ENCODE measurements at places on chromosomes 11 and 22.

- no peak for DNase-seq
Observed at GRCh38 chr22:21980547-21980946, 2.0 kb downstream of the TOP3B start.

DNA sequence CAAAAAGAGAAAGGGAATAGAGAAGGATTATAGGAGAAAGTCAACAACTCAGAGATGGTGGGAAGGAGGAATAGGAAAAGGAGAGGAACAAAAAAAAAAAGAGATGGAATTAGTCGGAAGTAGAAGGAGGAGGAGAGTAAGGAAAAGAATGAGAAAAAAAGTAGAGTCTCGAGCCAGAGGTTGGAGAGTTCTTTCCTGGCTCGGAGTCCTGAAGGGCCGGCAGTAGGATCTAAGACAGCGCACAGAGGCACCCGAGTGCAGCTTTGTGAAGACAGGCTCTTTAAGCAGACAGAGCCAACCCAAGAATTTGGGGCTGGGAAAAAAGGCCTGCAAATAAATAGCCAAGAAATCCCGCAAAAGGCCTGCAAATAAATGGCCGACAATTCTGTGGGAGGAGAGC, 170.4 kb upstream of the CCDC90B start:
- DNase-seq, result no peak

GRCh38 chr11:10095412-10096208, 198.4 kb downstream of the SBF2 start:
- no peak for DNase-seq

DNA sequence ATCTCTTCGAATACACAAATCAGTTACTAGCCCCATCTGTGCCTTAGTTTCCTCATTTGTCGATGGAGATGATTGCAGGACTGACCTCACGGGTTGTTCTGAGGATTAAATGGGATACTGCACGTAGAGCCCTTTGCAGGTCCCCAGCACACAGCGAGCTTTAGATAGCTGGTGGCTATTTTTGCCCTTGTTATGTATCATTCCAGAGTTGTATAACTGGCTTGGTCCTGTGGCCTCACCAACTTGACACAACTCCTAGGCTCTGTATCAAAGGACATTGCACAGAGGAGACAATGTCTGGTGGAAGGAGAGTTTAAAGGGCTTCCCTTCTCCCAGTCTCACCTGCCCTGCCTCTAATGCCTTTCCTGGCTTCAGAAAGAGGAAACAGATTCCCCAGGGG, 22.8 kb upstream of the DGAT2 start:
- DNase-seq, result no peak

DNA sequence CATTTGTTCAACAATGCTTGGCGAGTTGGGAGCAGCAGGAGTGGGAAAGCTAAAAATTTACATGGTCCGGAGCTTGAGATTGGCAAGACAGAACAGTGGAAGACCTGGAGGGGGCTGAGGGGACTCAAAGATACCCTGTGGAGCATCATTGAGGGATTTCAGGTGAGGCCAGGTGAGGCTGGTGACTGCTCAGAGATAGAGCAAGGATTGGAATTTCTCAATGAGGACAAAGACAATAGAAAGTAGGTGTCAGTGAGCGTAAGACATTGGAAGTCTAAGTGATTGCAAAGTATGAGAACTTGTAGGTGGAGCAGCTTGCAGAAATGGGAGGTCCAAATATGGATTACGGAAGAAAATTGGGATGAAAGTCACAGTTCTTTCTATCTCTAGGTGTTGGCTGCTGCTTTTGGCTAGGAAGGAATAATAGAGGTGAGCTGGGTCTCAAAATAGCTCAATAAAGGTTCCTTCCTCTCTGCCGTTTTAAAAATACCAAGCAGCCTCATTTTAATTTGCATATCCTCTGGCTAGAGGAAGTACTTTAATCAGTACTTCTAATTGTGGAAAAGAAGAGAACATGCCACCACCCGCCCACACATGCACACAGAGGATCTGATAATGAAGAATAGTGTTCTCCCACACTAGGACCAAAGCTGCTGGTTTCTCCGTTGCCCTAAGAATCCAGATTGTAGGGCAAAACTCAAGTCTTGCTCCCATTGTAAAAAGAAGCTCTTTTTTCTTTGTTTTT, 41.8 kb upstream of the SORL1-AS1 start:
- DNase-seq, result no peak

Data from frontal cortex (tissue), 4 donors.